ENCODE measurements at places on chromosomes 11 and 22. TPM values are rescaled to one million over a fixed set of nuclear protein-coding genes. Genes with fewer than 3 reads are reported as not detected.

- no peak for DNase-seq
These were observed 101.1 kb downstream of the ADAMTS15 start for GRCh38 chr11:130549393-130549999.

HOATZ gene
- total RNA-seq = not detected

DNA sequence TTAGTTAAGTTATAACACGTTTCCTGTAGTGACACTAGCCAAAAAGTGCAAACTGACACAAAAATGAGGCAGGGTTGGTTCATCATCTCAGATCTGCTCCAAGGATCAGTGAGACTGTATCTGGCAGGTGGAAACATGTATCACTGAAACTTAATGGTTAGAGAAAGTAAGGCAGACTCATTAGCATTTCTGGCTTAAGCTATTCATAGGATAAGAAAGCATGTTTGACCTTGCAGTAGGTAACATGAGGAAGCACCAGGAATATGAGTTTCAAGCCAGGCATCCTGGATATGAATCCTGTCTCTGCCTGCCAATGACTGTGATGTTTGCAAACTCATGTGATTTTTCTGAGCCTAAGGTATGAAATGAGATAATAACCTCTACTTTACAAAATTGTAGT is 732.1 kb downstream of the NELL1 start:
- DNase-seq = no peak

DNA sequence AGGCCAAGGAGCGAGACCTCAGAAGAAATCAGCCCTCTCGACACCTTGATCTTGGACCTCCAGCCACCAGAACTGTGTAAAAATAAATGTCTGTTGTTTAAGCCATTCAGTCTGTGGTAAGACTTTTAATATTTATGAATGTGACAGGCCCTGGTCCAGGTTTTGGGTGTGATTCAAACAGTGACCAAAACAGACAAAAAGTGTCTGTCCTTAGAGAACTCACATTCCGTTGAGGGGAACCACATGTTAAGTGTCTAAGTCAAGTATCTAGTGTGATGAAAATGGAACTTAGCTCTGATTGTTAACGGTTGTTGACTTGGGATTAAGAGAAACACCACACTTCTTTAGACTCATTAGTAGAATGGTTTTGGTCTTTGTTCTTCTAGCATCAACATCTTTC is 22.2 kb downstream of the ATXN10 start:
- DNase-seq = no peak

TRIM49 gene
- not detected for total RNA-seq

DNA sequence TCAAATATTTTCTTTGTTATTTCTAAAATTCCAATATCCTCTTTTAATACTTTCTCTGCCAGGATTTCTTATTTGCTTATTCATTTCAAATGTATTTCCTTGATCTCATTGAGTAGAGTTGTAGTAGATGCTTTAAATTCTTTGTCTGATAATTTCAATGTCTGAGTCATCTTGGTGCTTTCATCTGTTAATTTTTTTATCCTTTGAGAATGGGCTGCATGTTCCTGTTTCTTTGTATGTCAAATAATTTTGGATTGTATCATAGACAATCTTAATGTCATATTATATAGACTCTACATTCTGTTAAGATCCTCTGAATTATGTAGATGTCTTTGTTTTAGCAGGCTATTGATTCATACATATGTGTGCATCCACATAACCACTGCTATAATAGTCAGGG is 57.5 kb downstream of the MYEOV start:
- DNase-seq = peak; percentile 36

DNA sequence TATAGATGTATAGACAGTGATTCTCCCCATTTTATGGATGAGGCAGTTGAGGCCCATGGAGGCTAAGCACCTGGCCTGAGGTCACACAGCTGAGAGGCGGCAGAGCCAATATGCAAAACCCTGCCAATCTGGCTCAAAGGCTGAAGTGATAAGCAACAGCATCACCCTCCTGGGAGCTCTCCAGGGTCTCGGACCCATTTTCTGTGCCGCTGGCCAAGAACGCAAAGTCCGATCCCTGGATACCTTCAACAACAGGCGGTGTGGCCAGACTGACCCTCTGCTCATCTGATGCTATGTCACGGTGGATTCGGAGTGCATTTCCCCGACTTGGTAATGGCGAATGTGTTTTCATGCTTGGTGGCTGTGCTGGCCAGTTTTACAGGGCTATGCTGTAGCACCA is 595.0 kb downstream of the TBC1D22A start:
- DNase-seq = no peak

DNA sequence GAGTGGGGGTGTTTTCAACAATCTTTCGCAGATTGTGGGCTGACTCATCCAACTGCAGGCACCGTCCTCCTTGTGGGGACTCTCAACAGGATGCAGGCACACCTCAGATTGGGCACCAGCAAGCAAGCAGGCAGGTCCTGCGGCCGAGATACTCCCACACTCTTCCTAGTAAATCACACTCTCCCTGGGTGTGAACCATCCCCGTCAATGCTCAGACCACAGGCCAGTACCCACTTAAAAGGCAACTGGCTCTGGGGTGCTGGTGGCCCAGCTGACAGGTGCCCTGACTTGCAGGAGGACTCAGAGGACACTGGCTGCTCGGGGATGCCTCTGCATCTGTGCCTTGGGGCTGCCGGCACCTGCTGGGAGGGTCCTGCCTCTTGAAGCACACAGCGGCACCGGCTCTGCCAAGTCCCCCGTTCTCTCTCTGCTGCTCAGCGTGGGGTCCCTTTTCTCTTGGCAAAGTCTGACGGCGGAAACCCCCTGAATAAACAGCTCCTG is 282.5 kb downstream of the CTTN start:
- no peak for DNase-seq

RNF169 gene
- 10.3 TPM for total RNA-seq

- no peak for DNase-seq
These were observed 42.8 kb downstream of the ETS1 start for GRCh38 chr11:128544471-128545051.

GRCh38 chr11:5550440-5551095 is 2.2 kb upstream of the OR52H1 start:
- peak; percentile 41 for DNase-seq

MMP12 gene
- total RNA-seq = not detected
